Activated naive CD4-positive, alpha-beta T cell treated with anti-CD3 and anti-CD28 coated beads, Interleukin-2, amount 50 U/mL, for 72 hours (primary cell): ENCODE measurements at places on chromosomes 5 and 9.

DNA sequence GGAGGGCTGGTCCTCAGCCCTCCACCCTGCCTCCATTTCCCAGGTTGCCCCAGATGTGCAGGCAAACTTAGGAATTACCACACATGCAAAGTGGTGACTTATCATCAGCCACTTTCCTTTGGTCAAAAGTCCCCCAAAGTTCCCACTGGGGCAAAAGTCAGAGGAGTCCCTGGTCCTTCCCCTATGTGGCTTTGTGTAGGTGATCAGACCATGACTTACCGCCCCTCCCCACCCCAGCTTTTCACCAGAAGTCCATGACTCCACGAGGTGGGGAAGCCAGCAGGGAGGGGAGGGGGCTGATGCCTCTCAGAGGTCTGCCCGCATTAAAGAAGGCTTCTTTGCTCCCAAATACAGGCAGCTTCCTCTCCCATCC is 5.8 kb downstream of the TRAF1 start:
- no peak for DNase-seq

GRCh38 chr5:159163701-159164046 is 45.7 kb downstream of the RNF145 start:
- DNase-seq, result no peak

DNA sequence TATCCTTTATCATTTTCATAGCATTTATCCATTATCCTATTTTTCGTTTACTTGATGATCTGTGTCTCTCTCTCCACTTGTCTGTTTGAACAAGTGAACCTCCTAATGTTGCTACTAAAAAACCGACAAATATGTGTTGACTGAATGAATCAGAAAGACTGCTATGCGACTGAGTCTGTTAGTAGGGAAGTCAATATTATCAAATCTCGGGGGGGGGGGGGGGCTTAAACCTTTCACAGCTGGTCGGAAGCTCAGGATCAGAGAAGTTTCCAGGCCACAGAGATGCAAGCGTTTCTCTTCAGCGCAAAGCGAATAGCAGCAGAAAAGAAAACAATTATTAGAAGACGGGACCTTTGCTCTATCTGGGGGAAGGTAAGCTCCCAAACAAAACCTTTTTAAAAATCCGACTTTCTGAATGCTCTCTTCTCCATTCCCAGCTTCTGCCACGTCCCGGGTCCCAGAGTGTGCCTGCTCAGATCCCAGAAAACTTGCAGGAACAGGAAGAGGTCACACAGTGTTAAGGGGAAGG is 412 bp downstream of the RIOK2 start:
- no peak for DNase-seq

DNA sequence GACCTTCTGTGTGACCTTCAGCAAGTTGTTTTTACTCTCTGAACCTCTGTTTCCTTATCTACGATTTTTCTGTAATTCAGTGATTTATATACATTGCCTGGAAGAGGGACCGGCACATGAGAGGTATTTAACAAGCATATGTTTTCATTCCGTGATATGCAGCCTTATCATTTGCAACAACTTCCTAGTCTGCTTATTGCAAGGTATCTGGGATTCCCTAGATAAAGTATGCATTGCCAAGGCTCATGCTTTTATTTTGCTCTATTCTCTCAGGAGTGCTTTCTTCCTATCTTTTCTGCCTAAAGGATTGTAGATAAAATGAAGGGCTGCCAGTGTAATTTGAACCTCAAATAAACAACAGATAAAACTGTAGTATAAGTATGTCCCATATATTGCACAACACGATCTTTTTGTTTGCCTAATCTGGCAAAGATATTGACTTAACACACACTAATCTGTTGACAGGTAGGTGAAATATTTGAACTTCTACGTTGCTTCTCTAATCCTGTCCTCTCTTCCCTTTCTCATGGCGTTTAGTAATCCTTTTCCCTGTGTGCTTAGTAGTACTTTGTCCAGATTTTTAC is 377.2 kb upstream of the TNC start:
- no peak for DNase-seq

GRCh38 chr5:123450114-123450513 is 26.9 kb upstream of the CEP120 start:
- DNase-seq, result no peak

- DNase-seq, result no peak
Observed at GRCh38 chr9:89529243-89530035, 31.5 kb upstream of the SEMA4D start.

DNA sequence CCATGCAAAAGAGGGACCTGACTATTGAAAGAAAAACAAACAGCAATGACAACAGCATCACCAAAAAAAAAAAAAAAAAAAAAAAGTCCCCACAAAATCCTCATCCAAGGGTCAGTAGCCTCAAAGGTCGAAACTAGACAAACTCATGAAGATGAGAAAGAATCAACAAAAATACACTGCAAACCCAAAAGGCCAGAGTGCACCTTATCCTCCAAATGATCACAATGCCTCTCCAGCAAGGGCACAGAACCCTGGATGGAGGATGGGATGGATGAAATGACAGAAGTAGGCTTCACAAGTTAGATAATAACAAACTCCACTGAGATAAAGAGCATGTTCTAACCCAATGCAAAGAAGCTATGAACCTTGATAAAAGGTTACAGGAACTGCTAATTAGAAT is 250.4 kb upstream of the GRAMD2B start:
- no peak for DNase-seq

GRCh38 chr5:117191251-117191650 is 616.6 kb upstream of the SEMA6A start:
- no peak for DNase-seq

DNA sequence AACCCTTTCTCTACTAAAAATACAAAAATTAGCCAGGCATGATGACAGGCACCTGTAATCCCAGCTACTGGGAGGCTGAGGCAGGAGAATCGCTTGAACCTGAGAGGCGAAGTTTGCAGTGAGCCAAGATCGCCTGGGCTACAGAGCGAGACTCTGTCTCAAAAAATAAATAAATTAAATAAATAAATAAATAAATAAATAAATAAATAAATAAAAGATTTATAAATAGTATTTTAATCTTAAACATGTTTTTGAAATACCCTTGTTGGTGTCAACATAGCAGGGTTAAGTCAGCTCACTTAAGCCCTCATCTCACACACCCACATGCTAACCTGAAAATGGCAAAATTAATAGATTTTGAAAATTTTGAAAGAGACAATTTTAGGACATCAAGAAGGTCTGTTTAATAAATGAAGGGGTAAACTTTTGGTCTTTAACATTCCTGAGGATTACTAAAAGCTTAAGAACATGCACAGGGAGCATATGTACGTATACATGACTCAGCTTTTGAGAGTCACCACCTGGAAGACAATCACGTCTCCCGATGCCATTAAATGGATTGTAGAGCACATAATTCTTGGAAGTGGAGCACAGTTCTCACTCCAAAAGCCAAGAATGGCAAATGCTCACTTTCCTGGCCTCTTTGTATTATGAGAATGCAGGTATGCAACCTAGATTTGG is 202.5 kb downstream of the GDNF start:
- DNase-seq, result no peak

DNA sequence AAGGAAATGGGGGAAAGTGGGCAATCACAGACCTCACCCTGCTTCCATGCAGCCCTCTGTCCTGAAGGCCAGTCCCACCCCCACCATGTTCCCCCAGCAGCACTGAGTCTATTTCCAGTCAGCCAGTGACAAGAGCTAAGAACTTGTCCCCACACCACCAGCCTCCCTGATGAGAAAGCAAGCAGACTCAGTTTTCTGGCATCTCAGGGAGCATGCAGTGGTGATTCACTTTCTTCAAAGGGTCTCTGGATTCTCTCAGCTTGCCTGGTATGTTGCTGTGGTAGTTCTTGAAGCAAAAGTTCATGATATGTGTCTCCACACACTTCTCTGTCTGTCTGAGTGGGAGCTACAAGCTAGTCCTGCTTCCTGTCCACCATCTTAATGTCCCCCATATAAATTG is 799.9 kb upstream of the TYRP1 start:
- no peak for DNase-seq

DNA sequence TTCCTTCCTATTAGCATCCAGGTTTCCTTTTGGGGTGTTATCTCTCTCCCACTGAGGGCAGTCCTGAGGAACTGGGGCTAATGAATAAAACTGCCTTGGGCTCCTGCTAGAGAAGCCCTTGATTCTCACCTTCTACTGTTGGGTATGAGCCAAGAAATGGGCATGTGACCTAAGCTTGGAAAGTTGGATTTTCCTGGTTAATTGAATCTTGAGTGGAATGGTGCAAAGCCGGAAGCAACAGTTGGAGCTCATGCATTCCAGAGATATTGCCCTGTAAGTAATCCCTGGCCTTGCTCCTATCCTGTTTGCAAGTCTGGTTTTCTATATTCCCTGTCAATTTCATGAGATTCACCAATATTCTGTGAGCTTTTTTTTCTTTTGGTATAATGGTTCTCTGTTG is 158.5 kb upstream of the ELL2 start:
- DNase-seq, result no peak

GRCh38 chr9:77019926-77020412 is 514 bp downstream of the FOXB2 start:
- DNase-seq, result no peak

- no peak for DNase-seq
Observed at GRCh38 chr5:150791536-150791935, 13.0 kb downstream of the SMIM3 start.

DNA sequence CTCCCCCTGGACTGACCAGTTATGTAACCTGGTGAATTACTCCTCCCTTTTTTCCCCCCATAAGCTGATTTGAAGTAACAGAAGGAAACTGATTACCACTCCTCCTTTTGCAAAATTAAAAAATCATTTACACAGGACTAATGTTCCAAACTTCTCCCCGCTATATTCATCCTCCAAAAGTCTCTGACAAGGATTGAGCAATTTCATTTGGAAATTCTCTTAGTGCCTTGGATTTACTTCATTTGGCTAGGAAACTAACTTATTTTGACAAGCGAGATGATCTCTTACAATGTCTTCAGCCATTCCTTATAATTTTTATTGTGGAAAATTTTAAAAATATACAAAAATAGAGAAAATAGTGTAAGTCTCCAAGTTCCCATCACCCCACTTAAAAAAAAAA is 15.4 kb upstream of the B4GALT1 start:
- no peak for DNase-seq

- DNase-seq, result no peak
Observed at GRCh38 chr9:91589101-91589553, 165.5 kb upstream of the NFIL3 start.

GRCh38 chr9:84791643-84792042 is 122.1 kb downstream of the NTRK2 start:
- DNase-seq, result no peak

DNA sequence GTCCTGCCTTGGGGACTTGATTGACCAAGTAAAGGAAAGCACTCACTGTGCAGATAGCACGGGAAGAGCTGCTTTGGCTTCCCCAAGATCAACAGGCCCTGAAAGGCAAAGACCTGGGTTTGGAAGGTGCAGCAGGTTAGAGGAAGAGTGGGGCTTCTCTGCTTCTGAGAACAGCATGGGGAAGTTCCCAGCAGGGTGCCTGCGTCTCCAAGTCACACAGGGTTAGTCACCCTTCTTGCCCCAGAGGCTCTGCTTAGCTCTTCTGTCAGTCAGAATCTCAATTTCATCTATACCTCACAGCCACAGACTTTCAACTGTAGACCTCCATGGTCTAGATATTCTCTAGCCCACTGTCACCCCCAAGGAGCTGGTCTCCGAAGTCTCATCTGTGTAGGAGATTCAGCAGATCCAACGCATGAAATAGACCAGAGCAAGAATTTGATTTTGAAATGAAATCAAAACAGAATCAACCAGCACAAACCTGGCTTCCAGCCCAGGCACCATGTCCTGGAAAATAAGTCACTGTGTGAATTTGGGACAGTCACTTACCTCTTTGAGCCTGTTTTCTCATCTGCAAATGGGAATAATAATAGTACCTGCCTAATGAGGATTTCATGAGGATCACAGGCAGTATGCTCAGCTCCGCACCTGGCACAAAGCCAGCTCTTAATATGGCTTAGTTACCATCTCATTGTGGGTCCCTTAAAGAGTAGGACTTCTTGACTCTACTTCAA is 64.0 kb downstream of the SFXN1 start:
- DNase-seq, result peak; percentile 35

GRCh38 chr5:60945813-60946187 is 795 bp downstream of the NDUFAF2 start:
- no peak for DNase-seq

GRCh38 chr5:84257061-84257460 is 127.6 kb downstream of the EDIL3 start:
- DNase-seq, result no peak

DNA sequence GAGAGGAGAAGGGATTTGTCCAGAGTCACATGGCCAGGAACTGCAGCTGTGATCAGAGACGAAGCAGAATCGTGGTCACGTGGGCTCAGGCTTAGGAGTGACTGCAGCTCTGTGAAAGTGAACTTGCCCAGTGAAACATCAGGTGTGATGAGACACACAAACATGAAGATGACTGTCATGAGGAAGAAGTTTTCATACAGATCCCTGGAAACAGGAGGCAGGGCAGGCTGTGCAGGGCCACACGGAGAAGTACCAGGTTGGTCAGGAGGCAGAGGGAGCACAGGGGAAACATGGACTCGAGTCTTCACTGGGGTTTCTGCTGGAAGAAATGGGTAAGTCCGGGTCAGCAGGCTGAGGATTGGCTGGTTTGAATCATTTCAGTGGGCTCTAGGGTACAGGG is 64.1 kb downstream of the BARX1 start:
- DNase-seq, result no peak
